RPMI7951 (cell line): ENCODE measurements at places on chromosomes 7 and 10.

DNA sequence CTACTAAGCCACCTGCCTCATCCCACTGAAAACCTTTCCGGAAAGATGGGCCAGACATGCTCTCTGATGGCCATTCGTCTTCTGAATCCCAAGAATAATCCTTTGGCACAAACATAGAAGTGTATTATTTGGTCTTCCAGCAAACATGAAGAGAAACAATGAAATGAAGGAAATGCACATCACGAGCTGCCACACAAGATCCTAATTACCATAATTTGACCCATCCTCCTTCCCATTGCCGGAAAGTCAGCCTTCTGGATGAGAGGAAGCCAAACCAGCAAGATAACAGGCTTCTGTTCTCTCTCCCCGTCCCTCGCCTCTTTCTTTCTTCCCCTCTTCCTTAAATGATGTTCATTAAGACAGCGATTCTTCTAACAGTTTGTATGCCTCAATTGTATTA, 218.9 kb upstream of the KMT2E start:
- DNase-seq: peak; percentile 57

DNA sequence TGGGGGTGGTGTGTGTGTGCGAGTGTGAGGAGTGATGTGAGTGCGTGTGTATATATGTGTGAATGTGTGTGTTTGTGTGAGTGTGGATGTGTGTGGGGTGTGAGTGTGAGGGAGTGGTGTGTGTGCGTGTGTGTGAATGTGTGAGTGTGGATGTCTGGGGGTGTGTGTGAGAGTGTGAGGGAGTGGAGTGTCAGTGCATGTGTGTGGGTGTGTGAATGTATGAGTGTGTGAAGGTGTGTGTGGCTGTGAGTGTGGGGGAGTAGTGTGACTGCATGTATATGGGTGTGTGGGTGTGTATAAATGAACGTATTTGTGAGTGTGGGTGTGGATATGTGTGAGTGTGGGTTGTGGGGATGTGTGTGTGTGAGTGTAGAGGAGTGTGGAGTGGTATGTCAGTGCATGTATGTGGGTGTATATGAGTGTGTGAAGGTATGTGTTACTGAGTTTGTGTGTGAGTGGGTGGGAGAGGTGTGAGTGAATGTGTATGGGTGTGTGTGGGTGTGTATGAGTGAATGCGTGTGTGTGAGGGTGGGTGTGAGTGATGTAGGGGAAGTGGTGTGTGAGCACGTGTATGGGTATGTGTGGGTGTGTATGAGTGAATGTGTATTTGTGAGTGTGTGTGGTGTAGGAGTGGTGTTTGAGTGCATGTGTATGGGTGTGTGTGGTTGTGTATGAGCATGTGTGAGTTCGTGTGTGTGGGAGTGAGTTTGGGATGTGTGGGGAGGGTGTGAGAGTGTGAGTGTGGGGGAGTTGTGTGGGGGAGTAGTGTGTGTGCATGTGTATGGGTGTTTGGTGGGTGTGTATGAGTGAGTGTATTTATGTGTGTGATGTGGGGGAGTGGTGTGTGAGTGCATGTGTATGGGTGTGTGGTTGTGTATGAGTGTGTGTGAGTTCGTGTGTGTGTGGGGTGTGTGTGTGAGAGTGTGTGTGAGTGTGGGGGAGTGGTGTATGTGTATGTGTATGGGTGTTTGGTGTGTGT, 28.5 kb upstream of the NUB1 start:
- DNase-seq: no peak

DNA sequence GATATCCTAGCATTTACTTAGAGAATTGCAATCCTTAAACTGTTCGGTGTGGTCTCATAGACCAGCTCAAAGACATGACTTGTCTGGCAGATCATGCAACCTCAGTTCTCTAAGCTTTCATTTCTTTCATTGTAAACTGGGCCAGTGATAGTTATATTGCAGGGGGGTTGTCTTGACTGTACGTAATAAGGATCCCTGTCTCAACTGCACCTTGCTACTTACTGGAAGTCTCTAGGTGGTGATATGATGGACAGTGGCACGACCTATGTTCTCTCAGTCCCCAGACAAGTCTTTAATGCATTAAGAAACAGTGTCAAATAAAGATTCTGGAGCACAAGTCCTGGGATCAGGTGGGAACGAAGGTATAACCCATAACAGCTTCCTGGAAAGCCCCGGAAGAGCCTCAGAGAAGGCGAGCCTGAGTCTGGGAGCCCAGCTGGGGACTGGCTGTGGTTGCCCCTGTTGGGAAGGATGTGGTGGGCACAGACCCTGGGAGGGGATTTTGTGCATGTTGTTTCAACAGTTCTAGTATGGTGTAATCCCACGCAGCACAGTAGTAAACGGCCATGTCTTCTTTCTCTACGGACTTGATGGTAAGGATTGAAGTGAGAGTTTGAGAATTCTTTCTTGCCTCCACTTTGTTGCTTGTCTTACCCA, 26.0 kb upstream of the TARP start:
- DNase-seq: no peak

- DNase-seq: peak; percentile 29
These were observed 11.0 kb upstream of the DNTT start for GRCh38 chr10:96292971-96293920.

DNA sequence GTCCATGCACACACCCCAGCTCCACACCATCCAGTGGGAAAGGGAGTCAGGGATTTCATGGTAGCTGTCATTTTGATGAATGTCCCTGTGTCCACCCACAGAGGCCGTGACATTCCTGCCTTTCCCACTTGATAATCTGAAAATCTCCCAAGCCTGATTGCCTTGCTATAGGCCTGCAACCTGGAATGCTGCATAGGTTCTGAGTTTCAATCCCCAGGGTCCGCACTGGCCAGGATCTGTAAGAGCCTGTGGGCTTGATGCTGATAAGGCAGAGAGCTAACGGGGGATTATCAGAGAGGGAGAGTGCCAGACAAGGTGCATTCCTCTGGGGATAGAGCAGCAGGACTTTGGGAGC, 57.5 kb downstream of the RBM20 start:
- DNase-seq: no peak

DNA sequence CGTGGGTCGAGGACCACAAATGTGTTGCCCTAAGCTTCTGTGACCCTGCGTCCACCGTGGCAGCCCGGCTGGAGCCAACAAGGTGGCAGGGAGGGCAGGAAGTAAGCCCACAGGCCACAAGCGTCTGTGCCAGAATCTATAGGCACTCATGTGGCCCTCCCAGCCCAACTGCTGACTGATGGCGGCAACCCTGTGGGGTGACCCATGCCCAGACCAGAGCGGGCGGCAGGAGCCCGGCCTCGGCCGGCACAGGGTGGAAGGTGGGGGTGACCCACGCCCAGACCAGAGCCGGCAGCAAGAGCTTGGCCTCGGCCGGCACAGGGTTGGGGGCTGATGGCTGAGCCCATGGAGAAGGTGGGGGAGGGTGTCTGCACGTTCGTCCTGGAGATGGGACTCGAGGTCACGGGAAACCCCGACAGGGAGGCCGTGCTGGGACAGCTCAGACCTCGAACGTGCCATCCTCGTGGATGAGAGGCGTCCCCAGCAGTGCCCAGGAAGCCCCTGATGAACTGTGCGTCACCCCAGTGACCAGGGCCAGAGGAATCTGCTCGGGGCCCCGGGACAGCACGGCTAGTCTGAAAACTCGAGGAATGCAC, 181.0 kb downstream of the ELFN1 start:
- no peak for DNase-seq

- no peak for DNase-seq
These were observed 33.6 kb upstream of the LMTK2 start for GRCh38 chr7:98073047-98073446.

- no peak for DNase-seq
These were observed 121.8 kb upstream of the HPS1 start for GRCh38 chr10:98568551-98568950.

DNA sequence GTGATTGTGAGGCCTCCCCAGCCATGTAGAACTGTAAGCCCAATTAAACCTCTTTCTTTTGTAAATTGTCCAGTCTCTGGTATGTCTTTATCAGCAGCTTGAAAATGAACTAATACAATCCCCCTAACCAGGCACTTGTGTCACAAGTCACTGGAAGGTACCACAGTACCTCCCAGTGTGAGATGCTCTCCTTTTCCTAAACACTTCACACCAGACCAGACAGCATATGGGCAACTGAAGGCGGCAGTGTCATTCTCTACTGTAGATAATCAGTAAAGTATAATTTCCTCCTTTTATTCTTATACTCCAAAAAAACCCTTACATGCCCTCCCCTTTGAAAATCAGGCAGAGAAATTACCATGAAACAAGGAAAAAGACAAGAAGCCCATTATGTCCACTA, 113.2 kb downstream of the CALN1 start:
- DNase-seq: no peak

GRCh38 chr7:104371216-104371979, 43.0 kb downstream of the LHFPL3 start:
- DNase-seq: no peak
